ENCODE measurements at places on chromosomes 3 and 15.
A peak's percentile ranks its signal among the peaks of the same experiment; 100 is the strongest.

- no peak for DNase-seq
Measured at GRCh38 chr3:168248383-168249204, 152.9 kb upstream of the GOLIM4 start.

- peak; percentile 11 for DNase-seq
Measured at GRCh38 chr3:143119974-143120715, 574 bp downstream of the CHST2 start.

DNA sequence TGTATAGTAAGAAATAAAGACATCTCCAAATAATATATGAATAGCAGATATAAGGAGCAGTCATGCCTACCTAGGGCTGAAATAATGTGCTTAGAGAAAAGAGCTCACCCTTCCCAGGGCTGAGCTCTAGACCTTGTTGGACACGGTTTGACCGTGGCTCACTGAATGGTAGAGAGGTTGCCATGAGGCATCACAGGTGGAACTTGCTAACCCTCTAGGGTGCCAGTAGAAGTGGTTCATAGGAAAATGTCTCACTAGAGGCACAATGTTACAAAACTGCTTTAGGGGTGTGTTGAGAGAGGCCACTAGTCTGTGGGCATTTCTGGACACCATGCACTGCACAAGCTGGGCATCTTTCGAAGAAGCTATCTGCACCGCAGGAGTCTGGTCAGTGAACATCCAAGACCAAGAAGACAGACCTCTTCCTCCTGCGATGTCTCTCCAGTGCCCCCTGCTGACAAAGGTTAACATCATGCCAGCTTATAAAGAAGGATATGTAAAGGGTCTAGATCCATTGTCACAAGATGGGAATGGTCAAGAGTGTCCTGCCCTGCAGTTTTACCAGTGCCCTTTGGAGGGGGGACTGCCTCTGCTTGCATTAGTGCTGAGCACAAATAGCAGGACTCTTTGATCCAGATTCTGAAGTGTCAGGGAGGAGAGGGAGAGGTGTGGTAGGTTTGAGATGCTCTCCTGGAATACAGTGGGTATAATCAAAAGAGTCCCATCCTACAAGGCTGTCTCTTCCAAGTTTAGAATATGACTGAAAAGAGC is 266.8 kb downstream of the ZNF385D start:
- DNase-seq, result peak; percentile 3

DNA sequence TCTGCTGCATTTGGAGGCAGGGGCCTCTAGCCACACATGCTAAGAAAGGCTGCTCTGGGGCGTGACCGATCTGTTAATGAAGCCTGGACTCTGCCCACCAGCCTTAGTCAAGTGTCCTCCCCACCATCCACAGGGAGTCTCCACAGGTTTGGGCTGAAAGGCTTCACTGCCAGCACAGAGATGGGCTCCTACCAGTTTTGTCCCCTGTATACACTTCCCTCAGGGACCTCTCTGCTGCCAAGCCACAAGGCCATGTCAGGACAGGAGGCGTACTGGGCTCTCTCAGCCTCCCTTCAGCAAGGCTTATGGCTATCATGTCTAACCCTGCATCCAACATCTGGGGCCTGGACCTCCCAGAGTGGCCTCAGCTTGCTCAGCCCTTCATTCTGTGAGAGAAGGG is 23.5 kb downstream of the KIF9 start:
- no peak for DNase-seq

DNA sequence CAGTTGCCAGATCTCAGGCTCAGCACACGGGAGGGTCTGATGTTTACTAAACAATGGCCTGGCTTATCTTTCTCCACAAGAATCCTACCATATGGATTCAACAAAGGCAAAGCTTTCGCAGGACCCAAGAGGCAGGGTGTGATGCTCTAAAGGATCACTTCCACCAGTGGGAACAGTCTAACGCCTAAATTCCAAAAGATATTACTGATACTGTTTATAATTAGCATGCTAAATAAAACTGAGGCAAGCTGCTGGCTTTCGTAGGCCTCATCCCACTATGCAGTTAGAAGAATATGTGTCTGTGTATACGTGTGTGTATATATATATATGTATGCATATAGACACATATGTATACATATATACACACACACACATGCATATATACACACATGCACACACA is 22.3 kb downstream of the RORA start:
- no peak for DNase-seq

- no peak for DNase-seq
Measured at GRCh38 chr15:53000409-53000808, 210.3 kb upstream of the ONECUT1 start.

- DNase-seq, result no peak
Measured at GRCh38 chr15:85929786-85930185, 135.1 kb upstream of the KLHL25 start.

DNA sequence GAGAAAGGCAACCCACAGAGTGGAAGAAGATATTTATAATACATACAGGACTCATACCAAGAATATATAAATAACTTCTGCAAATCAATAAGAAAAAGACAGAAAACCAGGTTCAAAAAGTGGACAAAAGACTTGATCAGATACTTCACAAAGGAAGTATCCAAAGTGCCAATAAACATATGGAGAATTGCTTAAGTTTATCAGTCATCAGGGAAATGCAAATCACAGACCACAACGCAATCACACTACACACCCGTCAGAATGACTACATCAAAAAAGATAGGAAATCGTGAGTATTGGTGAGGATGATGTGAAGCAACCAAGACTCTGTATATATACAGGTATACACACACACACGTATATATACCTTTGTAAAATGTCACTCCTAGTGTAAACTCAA is 180.6 kb downstream of the FAM43A start:
- peak; percentile 68 for DNase-seq

GRCh38 chr3:189834462-189834861 is 203.3 kb downstream of the TP63 start:
- no peak for DNase-seq

DNA sequence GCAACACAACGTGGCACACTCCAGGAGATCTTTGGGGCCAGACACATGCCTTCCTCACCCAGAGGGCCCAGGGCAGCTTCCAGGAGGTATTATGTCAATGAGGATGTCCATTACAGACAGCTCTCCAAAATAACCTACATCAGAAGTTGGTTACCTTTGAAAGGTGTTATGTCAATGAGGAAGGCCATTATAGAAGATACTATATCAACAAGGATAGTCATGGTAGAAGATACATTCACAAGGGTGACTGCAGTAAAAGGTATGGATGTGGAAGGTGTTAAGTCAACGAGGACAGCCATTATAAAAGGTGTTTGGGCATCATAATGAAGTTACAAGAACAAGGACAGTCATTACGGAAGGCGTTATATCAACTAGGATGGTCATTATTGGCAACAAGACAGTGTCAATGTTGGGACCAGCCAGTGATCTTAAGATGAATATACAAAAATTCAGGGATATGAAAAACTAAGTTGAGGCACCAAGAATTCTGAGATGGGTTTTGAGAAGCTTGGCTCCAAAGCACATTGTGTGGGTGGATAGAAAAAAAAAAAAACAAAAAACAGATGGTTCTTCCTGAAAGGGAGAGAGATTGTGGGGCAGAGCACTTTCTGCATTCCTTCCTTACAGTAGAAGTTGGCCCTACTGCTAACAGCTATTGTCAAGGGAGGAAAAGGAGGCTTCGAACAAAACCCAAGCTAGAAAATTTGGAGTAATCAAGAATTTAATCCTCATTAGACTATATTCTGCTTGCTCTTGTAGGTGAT is 11.2 kb downstream of the CDCP1 start:
- no peak for DNase-seq

DNA sequence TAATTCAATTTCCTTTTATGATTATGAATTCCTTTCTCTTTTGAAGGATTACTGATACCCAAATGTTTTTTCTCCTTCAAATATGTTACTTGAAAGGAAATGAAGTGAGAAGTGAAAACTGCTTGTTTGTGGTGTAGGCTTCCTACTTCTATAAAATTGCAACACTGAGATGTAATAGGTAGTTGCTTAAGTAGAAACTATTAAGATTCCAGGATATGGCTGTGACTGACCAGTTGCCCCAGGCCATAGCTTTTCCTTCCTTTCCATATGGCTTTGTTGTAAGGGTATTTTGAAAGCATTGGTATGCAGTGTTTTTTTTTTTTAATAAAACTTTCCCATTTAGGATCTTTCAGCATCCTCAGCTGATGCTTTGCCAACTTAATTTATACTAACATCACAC is 28.5 kb downstream of the DNAJC13 start:
- DNase-seq, result peak; percentile 68

- no peak for DNase-seq
Measured at GRCh38 chr15:98823616-98824015, 175.3 kb downstream of the IGF1R start.

- no peak for DNase-seq
Measured at GRCh38 chr3:145079436-145079835, 1081.5 kb downstream of the PLOD2 start.

DNA sequence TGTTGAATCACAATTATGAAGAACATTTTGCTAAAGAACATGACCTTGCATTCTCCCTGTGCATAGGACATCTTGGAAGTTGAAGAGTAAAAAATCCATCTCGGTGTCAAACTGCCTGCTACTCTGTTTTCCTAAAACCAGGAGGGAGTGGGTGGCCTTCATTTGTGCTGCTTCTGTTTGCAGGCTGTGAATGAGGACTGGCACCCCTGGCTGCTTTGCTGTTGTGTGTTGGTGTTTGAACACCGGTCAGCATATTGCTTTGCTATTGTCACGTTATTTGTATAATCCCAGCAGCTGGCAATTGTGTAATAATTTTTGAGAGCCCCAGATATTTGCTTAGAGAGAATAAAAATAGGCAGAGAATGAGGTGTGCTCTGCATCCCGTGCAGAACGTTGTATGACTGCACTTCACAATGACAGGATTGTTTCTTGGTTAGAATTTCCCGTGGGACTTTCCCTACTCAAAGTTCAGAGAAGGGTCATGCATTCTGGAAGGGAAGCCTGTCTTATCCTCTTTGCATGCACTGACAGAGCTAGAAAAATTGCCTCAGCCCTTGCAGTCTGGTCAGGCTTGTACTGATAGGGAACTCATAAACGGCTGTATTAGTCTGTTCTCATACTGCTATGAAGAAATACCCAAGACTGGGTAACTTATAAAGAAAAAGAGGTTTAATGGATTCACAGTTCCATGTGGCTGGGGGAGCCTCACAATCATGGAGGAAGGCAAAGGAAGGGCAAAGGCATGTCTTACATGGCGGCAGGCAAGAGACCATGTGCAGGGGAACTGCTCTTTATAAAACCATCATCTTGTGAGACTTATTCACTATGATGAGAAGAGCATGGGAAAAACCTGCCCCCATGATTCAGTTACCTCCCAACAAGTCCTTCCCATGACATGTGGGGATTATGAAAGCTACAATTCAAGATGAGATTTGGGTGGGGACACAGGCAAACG is 16.3 kb downstream of the SV2B start:
- DNase-seq, result peak; percentile 49

- DNase-seq, result no peak
Measured at GRCh38 chr3:60339304-60339703, 911.9 kb downstream of the FHIT start.

DNA sequence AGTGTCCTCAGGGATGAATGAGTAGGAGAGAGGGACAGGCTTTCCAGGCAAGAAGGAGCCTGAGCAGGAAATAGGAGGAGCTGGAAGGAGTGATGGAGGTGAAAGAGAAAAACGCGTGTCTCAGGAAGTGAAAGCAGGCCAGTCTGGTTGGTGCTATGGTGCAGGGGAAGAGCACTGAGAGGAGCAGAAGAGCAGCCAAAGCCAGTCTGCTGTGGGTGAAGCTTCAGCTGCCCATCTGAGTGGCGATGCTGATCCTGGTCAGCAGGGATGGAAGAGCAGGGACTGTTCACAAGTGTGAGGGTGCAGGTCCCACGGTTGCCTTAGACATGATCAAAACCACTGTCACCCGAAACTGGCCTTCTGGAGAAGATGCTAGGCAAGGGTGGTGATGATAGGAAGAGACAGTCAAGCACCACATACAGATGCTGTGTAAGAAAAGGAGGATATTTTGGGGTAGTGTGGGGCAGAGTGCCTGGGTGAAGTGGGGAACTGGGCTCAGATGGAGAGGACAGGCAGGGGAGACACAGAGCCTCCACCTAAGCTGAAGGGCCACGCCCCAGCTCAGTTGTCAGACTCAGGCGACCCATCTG is 5.5 kb upstream of the KY start:
- no peak for DNase-seq

GRCh38 chr3:67678665-67679064 is 24.3 kb upstream of the SUCLG2 start:
- no peak for DNase-seq

GRCh38 chr3:179551349-179552105 is 11.2 kb upstream of the ACTL6A start:
- no peak for DNase-seq

- no peak for DNase-seq
Measured at GRCh38 chr3:159583662-159584061, 405.0 kb upstream of the IL12A start.

DNA sequence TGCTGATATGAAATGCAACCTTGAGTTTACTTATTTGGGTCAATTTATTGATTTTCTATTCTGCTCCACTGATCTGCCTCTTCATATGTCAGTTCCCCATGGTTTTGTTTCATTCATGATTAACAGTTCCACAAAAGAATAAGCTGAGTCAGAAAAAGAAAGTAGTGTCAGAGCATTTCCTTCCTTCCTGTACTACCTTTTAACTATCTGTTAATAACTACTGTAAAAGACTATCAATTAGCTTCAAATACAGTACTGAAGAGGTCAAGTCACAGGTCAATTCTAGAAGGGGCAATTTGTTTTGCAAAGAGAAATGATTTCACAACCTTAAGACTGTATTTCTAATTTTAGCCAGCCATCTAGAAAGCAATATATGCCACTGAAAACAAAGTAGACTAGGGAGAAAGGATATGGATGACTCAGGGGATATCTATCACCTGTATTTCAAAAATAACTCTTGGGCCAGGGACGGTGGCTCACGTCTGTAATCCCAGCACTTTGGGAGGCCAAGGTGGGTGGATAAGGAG is 129.5 kb downstream of the TFDP2 start:
- DNase-seq, result no peak

DNA sequence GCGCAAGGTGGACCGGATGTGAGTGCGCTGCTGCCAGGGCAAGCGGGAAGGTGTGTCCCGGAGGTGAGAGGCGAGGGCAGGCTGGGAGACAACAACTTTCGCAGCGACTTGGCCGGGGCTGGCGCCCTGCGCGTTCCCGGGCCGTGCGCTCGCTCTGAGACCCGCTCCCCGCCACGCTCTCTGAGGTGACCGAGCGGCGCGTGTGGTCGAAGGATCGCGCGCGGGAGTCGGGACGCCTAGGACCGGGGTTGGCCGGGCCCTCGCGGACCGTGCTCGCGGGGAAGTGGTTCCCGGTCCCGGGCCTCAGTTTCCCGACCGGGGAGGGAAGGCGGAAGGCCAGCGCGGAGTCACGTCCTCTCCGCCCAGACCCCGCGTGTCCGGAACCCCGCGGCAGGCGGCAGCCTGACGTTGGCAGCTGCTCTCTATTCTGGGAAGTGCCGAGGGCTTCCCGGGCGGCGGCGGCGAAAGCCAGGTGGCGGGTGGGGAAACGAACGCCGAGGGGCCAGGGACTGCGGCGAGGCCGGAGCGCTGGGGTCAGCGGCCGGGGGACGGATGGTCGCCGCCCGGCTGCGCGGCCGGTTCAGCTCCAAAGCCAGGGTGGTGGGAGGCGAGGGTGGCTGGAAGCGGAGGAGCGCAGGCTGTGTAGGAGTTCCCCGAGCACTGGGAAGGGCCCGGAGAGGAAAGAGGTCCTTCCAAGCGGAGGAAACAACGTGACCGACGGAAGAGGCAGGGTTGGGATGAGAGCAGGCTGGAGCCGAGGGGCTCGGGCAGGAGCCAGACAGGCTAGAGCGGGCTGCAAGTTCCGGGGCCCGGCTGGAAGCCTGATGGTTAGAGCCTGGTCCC is 1.0 kb upstream of the IGF2BP2 start:
- DNase-seq, result no peak
